Tongue (tissue), 3 donors: ENCODE measurements at places on chromosomes 3 and 15. TPM values are rescaled to one million over a fixed set of nuclear protein-coding genes. Genes with fewer than 3 reads are reported as not detected.

CD200R1 gene
- total RNA-seq, result 4.6 TPM

SERPINI2 gene
- total RNA-seq, result 2.2 TPM

KBTBD12 gene
- total RNA-seq, result 38.2 TPM

GATM gene
- 743 TPM for total RNA-seq

SLC24A5 gene
- total RNA-seq, result not detected

FSTL1 gene
- total RNA-seq, result 799 TPM

- no peak for DNase-seq
These were observed 7.7 kb upstream of the FLNB start for GRCh38 chr3:58000306-58001085.

DNA sequence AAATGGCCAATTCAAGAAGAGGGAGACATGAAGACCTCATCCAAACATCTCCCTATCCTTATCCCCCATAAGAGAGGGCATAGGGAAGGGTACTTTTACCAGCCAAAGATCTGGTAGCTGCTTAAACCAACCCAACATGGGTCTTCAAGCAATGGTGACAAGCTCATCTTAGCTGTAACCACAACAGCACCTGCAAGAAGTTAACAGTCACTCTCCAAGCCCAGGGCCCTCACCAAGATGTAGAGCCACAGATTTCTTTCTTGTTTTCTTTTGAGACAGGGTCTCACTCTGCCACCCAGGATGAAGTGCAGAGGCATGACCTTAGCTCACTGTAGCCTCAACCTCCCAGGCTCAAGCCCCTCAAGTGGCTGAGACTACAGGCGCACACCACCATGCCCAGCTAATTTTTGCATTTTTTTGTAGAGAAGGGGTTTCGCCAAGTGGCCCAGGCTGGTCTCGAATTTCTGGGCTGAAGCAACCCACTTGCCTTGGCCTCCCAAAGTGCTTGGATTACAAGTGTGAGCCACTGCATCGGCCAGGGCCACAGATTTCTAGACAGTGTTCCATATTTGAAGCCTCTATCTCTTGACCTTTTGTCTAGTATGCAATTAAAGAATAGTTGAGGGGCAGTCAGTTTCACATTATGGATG, 57.1 kb downstream of the DHX30 start:
- DNase-seq, result no peak

DNA sequence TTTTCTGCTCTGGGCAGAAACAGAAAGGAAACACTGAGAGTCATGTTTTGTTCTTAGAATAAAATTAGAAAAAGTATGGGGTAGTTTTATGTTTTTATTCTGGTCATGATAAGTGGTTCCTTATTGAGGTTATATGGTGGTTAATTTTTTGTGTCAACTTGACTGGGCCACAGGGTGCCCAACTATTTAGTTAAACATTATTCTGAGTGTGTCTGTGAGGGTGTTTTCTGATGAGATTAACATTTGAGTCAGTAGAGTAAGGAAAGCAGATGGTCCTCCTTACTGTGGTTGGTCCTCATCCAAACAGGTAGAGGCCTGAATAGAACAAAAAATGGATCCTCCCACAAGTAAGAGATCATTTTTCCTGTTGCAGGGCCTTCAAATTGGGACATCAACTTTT, 98.9 kb downstream of the C3orf38 start:
- DNase-seq, result no peak

GRCh38 chr3:19002606-19003005, 145.7 kb upstream of the KCNH8 start:
- DNase-seq, result peak; percentile 58

DNA sequence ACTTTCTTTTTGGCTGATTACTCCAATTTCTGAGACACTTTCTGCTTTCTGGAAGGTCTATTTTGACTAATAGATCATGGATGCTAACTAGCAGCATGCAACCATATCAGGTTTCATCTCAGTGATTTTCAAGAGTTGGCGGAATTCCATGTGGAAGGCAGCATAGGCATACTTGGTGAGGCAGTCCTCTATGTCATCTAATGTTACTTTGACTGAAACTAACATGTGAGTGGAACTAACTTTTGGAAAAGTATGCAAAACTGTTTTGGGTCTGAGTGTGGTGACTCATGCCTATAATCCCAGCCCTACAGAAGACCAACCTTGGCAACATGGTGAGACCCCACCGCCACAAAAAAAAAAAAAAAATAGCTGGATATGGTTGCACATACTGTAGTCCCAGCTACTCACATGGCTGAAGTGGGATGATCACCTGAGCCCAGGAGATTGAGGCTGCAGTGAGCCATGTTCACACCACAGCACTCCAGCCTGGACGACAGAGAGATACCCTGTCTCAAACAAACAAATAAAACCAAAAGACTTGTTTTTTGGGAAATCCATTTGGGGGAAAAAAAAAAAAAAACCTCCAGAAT, 1033.7 kb downstream of the ROBO1 start:
- peak; percentile 83 for DNase-seq

DNA sequence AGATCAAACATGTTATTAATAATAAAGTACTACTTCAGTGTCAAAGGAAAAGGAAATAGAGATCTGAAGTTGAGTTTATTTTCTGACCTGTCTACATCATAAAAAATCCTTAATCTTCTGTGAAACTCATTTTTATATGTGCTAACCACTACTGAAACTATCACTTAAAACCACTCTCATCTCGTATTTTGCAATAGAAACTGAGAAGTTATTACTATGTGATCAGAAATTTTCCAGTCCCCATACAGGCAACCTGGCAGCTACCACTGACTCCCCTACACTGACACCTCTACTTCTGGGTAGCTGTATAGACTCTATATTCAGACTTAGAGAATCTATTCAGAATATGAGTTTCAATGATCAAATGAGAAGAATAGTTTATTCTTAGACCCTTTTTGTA, 8.3 kb downstream of the HDGFL3 start:
- no peak for DNase-seq

DNA sequence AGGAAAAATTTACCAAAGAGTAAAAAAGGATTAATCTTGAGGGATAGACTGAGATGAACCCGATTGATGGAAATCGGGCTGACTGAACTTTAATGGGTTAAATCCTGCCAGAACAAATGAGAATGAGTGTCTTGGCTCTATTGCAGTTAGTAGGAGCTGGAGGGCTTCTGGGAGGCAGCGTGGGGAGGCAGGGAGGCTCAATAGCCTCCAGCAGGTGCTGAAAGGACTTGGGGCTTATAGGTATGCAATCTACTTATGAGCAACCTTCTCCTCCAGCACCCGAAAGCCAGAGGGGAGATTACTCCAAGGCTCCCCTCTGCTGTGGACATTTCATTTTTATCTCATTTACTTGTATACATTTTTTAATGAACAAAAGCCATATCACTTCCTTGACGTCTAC, 1.0 kb upstream of the CRYBG3 start:
- DNase-seq, result no peak

- DNase-seq, result no peak
These were observed 27.6 kb downstream of the ACP3 start for GRCh38 chr3:132344666-132345280.

- peak; percentile 77 for DNase-seq
These were observed at the start of gene RARRES1 for GRCh38 chr3:158731938-158732855. TSS of gene RARRES1 (minus strand) at chr3:158732457. CDS start at chr3:158732415, 42 bp downstream.

GRCh38 chr15:81930582-81931369, 115.0 kb downstream of the MEX3B start:
- DNase-seq, result no peak

DNA sequence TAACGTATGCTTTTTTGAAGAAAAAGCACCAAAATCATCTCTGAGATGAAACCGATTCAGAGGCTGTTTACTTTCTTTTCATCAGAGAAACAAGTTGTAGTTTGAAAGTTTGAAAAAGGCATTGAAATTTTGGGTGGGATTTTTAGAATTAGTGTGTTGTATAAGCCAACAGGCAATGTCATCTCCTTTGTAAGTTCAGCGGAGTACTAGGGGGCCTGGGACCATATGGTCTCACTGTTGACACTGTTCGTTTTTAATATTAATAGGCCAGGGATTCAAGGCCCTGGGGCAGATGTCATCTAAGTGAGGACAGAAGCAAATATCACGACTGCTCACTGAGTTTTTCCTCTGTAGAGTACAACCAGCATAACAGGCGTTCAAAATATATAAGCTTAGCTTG, 256.2 kb upstream of the RARB start:
- DNase-seq, result no peak

- no peak for DNase-seq
These were observed 21.6 kb upstream of the ZNF280D start for GRCh38 chr15:56754772-56755370.

DNA sequence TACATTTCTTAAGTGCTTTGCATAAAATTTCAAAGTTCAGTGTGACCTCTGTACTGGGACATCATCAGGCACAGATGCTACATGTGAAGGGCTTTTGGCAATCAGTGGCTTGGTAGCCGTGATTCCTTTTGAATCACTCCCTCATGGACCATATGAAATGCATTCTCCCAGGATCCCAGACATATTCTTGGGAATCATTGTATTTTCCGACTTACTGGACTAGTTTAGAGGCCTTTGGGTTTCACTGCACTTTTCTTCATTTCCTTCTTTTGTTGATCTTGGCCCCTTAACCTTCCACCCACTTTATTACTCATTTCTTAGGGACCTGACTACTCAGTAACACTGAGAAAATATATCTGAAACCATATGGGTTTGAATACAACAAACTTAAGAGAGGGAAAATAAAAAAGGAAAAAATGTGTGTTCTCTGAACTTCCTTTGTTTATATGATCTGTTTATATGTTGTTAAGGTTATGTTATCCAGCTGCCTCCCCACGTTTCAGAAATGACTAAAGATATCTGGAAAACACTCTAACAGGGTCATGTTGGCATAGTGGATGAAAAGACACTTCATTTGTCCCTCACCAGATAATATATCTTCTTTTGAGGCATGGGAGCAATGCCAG, 35.1 kb downstream of the HMG20A start:
- peak; percentile 53 for DNase-seq

DNA sequence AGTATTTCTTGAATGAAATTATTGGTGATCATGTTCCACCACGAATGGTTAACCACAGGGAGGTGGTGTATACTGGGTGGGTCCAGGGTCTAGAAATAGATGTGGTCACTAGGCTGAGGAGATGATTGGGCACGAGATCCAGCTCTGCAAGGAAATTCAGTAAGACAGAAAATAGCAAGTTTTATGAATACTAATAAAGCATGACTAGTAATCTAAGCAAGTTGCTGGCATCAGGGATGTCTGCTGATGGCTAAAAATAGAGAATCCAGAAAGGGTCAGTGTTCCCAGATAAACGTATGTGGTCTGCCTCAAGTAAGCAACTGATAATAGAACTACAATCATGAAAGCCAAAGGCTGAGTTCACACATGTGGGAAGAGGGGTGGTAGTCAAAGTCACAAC, 108.3 kb upstream of the FRMD4B start:
- no peak for DNase-seq

DNA sequence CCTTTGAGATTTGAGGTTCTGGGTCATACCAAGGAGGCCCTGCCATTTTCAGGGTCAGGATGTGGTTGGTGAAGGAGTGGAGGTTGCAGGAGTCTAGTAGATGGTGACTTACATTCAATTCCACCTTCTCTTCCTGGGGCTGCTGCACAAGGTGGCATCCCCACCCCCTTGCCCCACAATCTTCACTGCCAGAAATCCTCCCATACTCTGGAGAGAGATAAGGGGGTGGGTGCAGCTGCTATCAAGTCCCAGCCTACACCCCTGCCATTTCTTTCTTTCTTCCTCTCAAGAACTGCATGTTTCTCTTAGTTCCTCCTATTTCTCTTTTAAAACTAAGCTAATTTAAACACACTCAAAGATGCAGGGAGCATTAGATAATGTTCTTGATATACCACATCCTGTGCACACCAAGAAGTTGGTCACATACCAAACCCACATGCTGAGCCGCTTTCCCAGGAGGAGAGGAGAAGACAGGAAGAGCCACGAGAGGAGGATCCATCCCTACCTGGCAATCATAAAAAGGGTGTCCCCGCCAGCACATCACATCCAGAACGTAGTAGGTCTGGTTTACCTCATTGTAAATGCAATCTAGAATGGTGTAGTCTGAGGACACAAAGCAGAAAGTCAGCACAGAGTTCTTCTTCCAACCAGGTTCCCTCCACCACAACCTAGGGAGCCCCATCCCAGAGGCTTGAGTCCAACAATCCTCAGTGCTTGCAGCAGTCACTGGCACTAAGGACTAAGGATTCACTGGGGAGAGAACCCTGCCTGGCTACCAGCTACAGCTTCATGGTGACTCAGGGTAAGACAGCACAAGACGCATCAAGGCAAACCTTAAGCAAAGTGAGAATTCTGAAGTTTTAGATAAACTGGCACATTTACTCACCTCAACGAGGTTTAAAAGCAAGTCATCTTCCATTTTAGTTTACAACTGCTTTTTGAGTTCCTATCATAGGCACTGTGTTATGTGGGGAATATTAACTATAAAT, 18.5 kb downstream of the SNUPN start:
- no peak for DNase-seq

- no peak for DNase-seq
These were observed 95.1 kb upstream of the ZBED2 start for GRCh38 chr3:111690242-111690641.

GRCh38 chr3:194133661-194134230, 2.2 kb upstream of the HES1 start:
- DNase-seq, result peak; percentile 69

DNA sequence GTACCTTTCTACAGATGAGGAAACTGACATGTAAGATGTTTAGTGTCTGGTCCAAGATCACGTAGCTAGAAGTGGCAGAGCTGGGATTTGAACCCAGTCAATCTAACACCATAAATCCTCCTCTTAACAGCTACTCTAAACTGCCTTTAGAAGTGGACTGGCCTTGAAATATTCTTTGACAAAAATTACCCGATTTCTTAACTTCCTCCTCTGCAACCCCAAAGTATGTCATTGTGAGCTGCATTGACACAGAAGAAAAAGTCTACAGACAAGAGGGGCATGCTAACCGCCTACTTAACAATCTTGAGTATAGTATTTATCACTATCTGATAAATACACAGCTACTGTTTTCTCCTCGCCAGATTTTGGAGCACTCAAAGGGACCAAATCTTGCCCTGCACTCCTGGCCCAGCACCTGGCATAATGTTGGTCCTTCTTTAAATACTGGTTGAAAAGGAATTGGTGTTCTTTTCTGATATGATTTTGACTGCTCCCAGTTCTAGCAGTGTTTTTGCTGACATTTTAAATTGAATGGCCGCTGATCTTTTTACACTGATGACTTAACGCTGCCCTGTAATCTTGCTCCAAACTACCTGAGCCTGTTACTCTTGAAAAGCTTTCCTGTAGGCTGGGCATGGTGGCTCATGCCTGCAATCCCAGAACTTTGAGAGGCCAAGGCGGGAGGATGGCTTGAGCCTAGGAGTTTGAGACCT, 36.9 kb downstream of the ITPR1 start:
- DNase-seq, result no peak

GRCh38 chr15:78768096-78768495, 43.2 kb downstream of the ADAMTS7 start:
- DNase-seq, result no peak

DNA sequence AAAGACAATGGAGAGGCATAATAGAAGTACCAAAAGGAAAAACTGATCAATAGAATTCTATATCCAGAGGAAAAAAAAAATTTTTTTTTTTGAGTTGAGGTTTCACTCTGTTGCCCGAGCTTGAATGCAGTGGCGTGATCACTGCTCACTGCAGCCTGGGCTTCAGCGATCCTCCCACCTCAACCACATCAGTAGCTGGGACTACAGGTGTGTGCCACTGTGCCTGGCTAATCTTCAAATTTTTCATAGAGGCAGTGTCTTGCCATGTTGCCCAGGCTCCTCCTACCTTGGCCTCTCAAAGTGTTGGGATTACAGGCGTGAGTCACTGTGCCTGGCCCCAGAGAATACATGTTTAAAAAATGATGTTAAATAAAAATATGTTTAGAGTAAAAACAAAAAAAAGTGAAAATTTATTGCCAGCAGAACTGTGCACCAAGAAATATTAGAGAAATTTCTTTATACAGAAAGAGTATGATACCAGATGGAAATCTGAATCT, 154.3 kb upstream of the ZBTB20 start:
- DNase-seq, result no peak

GRCh38 chr3:128663151-128663550, 12.5 kb upstream of the RPN1 start:
- DNase-seq, result no peak
